ENCODE measurements at places on chromosomes 3 and 15. TPM values are rescaled to one million over a fixed set of nuclear protein-coding genes. Genes with fewer than 3 reads are reported as not detected.

The PAK6 gene
- total RNA-seq = not detected

The RGMA gene
- 34.1 TPM for total RNA-seq

The GPR62 gene
- total RNA-seq = not detected

The ST3GAL6 gene
- total RNA-seq = 14.9 TPM

The BCL6 gene
- total RNA-seq = 6.6 TPM

The LDHAL6B gene
- total RNA-seq = not detected

The ATP2C1 gene
- total RNA-seq = 33.2 TPM

The VEPH1 gene
- total RNA-seq = 12.2 TPM

The PIERCE2 gene
- not detected for total RNA-seq

The VPS13C gene
- total RNA-seq = 68.2 TPM

The ACKR2 gene
- total RNA-seq = 3.1 TPM

The MCCC1 gene
- 33.1 TPM for total RNA-seq

The FBXL22 gene
- 30.1 TPM for total RNA-seq

The SLC24A1 gene
- total RNA-seq = 5.3 TPM

The GP5 gene
- not detected for total RNA-seq

The CACNA1D gene
- 30.1 TPM for total RNA-seq

The GOLGA8G gene
- not detected for total RNA-seq

The CHRNA3 gene
- not detected for total RNA-seq

The SERPINI1 gene
- total RNA-seq = 8.4 TPM

The GMNC gene
- total RNA-seq = not detected

The MST1R gene
- 0.26 TPM for total RNA-seq

The SLC24A5 gene
- total RNA-seq = 0.29 TPM

The MESP2 gene
- total RNA-seq = 0.21 TPM

The CCR8 gene
- not detected for total RNA-seq

The PLA2G4D gene
- total RNA-seq = not detected

The LINGO1 gene
- not detected for total RNA-seq

The MITF gene
- total RNA-seq = 65.3 TPM

The CIAO2A gene
- total RNA-seq = 34.0 TPM

The CORO2B gene
- 1.3 TPM for total RNA-seq

The AQP9 gene
- 0.59 TPM for total RNA-seq

The NPAP1 gene
- total RNA-seq = not detected

The MGLL gene
- total RNA-seq = 44.8 TPM

Data from uterus (tissue), 4 donors.